PC-9 (cell line): ENCODE measurements at places on chromosomes 11 and 22. TPM values are rescaled to one million over a fixed set of nuclear protein-coding genes. Genes with fewer than 3 reads are reported as not detected.

The EIF3F gene
- total RNA-seq, result 191 and 195 TPM in 2 replicates

The CHRM4 gene
- total RNA-seq, result 0.31 TPM in 1 of 2 replicates, not detected in the other

The LRRC10B gene
- total RNA-seq, result 1.0 and 1.1 TPM in 2 replicates

The RAB38 gene
- total RNA-seq, result 12.7 and 14.2 TPM in 2 replicates

The OR2AG2 gene
- total RNA-seq, result 0.11 and 0.25 TPM in 2 replicates

The MS4A6E gene
- total RNA-seq, result not detected in 2 replicates

The OR4A15 gene
- not detected in 2 replicates for total RNA-seq

The UCP2 gene
- 27.2 and 36.8 TPM in 2 replicates for total RNA-seq

The LMO2 gene
- total RNA-seq, result 0.28 and 0.45 TPM in 2 replicates

The OR10D3 gene
- not detected in 2 replicates for total RNA-seq

The OSBP2 gene
- total RNA-seq, result 7.1 and 9.2 TPM in 2 replicates

- DNase-seq, result no peak
Observed at GRCh38 chr11:58805065-58805464, 39.4 kb downstream of the GLYATL2 start.

DNA sequence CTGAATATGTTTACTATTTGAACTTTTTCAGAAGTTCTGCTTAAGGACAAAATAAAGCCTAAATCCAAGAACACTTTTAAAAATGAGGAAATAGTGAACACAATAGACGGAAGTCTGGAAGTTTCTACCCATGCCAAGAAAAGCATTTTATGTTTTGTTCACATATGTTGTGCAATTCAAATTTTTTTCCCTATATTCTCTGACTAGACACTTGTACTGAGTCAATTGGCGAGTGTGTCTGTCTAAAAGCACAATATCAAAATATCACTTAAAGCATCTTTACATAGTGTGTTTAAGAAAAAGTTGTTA, 29.2 kb downstream of the INCENP start:
- no peak for DNase-seq

GRCh38 chr11:114815176-114815575, 136.8 kb downstream of the NXPE2 start:
- DNase-seq, result no peak

- no peak for DNase-seq
Observed at GRCh38 chr11:1888347-1888753, 3.3 kb downstream of the PRR33 start.

GRCh38 chr22:47156352-47157092, 394.1 kb downstream of the TBC1D22A start:
- DNase-seq, result no peak

GRCh38 chr11:32052215-32052614, 38.7 kb upstream of the RCN1 start:
- no peak for DNase-seq

- no peak for DNase-seq
Observed at GRCh38 chr22:46153930-46154329, 3.6 kb downstream of the PPARA start.

DNA sequence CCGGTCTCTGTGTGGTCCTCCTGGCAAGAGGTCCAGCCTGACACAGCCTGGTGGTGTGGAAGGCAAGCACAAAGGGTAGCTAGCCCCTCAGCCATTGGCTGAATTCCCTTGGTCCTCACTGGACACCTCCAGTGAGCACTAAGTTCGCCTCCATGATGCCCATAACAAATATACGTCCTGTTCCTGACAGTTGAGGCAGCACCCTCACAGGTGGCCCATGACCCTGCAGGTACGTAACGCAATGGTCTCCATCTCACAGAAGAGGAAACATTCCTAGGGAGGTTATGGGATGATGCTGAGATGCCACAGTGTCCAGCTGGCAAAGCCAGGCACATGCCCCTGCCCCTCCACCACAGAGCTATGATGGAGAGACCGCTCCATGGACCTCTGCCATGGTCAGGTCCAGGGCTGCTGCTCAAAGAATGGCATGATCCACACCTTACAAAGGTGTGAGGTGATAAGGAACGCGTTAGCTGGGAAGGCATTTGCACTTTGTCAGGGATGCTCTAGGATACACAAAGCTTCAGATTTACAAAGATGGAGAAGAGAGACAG, 1.4 kb upstream of the GNAZ start:
- DNase-seq, result no peak

- DNase-seq, result peak; percentile 100
Observed at GRCh38 chr11:86523738-86524619, 148.4 kb downstream of the ME3 start.

DNA sequence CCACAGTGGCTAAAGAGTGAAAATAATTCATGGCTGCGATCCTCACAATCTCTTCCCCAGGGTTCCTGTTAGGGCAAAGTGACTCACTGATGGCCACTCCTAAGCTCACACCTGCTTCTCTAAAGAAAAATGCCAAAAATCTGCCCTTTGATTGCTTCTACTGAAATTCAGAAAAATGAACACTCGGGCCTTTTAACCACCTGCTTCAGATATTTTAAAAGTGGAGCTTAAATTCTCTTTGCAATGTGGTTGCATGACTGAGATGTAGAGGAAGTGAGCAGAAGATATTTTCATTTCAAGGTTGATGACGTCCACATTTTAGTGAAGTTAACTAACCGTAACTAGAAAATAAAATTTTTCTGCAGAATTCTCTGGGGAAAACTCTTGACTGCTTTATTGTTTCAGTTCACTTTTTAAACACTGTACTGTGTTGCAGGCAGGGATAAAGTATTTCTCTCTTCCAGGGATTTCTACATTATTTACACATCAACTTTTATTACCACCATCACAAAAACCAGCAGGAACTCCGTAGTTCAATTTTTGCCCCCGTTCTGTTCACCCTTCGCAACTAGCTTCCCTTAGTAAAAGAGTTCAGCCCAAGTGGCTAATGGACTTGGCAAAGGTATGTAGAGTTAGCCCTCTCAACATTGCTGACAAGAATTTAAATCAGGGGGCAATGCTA, 8.5 kb downstream of the RAB30 start:
- peak; percentile 64 for DNase-seq

DNA sequence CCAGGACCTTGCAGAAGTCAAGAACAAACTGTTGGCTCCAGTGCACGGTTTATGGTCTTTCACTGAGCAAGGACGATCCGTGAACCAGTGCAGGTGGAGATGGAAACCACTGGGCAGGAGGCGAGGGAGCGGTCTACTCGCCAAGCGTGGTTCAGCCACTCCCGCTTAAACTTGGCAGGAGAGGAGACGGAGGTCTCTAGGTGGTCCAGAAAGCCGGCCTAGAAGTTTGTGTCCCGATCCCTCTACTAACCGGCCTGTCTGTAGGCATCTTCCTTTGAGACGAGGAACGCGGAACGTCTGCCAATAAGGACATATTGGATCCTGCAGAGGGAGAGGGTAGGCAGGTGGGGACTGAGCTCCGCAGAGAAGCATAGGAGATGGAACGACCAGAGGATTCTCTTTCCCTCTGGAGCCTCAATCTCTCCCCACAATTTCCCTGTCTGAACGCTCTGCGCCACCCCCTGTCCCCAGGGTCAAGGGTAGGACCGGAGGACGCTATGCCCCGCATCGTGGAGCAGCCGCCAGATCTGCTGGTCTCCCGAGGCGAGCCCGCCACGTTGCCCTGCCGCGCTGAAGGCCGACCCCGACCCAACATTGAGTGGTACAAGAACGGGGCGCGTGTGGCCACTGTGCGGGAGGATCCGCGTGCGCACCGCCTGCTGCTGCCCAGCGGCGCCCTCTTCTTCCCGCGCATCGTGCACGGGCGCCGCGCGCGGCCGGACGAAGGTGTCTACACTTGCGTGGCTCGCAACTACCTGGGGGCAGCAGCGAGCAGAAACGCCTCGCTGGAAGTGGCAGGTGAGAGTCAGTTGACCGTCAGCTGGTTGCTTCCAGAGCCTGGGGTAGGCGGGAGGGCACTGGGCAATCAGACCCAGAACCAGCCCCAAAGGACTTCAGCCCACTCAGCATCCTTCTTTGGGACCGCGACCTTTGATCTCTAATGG, 3.4 kb downstream of the ROBO3 start:
- no peak for DNase-seq

DNA sequence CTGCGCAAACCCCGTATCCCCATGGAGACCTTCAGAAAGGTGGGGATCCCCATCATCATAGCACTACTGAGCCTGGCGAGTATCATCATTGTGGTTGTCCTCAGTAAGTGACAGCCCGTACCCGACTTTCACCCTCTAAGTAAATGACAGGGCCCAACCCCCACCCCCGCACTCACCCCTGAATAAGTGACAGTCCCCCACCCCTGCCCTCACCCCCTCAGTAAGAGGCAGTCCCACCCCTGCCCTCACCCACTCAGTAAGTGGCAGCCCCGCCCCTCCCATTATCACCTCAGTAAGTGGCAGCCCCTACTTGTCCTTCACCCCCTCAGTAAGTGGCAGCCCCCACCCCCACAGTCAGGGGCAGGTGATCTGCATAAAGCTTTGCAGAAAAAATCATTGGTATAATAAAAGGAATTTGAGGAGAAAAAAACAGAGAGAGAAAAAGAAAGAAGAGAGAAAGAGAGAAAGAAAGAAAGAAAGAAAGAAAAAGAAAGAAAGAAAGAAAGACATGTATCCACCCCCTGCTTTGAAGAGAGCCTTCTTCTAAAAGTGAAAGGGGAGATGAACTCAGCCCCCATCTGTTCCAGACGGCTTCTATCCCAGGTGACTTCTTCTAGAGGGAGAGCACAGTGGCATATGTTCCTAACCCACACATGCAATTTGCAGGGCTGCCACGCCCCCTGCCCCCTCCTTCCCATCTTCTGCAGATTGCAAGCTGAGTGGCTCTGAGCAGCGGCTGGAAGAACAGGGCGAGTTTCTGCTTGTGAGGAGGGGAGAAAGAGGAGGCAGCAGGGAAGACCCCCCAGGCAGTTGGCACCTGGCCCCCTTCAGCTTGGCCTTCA, 12.5 kb upstream of the SMIM35 start:
- no peak for DNase-seq

GRCh38 chr11:20739577-20739976, 70.2 kb downstream of the NELL1 start:
- no peak for DNase-seq

- DNase-seq, result peak; percentile 44
Observed at GRCh38 chr22:21009638-21010425, 5.1 kb upstream of the P2RX6 start.

DNA sequence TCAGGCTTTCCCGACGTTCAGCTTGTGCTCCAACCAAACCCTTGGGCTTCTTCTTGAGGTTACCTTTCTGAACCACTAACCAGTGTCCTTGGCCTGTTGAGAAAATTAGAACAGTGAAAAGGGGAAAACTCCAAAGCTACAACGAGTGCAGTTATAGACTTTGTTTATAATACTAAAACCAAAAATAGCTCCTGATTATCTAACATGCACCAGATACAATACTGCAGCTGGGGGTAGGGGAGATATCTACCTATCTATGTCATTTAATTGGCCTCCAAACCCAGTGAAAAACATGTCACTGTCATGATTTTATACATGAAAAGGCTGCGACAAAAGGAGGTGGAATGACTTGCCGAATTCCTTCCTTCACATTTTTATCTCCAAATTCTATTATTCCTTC, 11.9 kb downstream of the XRRA1 start:
- DNase-seq, result no peak

- DNase-seq, result no peak
Observed at GRCh38 chr22:24141586-24141985, 39.7 kb upstream of the SUSD2 start.
